ENCODE measurements at places on chromosomes 7 and 10.

DNA sequence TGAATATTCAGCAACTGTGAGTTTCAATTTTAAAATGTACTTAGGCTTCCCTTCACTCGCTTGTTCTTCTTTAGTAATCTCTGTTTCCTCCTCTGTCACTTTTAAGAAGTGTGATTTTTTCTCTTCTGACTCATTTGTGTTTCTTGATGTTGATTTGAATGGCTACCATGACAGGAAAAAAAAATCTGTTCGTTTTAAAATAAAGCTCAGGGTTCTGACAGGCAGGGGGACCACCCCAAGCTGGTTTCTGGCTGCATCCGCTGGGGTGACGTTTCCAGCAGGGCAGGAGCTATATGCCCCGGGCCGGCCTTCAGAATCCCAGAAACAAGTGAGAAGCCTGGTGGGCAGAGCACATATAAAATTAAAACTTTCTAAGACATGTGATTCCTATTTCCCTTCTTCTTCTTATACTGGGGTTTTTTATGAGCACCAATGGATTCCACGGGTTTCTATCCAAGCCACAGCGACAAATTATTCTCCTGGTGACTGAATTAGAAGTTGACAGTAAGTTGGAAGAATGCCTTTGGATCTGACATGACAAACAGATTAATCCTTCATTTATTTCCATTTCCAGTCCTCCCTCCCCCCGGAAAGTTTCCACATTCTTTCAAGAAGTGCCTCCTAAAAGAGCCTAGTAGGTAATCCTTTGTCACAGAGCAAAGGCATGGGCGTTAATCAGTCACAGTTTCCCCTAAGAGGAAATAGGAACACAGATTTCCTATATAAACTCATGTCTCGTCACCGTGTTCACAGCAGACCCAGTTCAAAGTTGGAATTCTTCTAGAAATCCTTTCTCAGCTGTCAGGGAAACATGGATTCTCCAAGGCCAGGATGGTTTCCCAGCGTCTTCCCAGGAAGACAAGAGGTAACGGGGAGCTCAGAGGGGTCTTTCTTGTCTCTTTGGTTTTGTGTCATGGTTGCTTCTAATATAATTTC lies 79.9 kb downstream of the PTPRE start:
- no peak for DNase-seq

DNA sequence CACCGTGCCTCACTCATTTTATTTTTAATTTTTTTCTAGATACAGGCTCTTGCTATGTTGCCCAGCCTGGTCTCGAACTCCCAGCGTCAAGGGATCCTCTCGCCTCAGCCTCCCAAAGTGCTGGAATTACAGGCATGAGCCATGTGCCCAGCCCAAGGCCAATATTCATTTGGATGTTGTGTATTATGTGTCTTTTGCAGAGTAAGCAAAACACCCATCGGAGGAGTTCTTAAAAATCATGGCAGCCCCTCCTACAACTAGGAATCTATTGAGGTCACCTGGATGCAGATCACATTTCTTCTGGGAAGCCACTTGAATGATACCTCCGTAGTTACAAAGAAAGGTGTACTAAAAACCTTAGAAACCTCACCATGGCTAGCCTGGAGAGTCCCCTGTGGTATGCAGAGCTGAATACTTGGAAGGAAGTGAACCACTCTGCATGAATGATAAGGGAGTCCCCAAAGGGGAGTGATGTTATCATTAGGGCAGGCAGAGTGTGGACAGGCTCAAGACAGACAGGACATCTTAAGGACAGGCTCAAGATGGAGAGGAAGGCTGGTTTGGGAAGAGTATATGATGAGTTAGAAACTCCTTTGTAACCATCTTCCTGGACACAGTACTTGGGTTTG lies 185.7 kb downstream of the TAX1BP1 start:
- no peak for DNase-seq

DNA sequence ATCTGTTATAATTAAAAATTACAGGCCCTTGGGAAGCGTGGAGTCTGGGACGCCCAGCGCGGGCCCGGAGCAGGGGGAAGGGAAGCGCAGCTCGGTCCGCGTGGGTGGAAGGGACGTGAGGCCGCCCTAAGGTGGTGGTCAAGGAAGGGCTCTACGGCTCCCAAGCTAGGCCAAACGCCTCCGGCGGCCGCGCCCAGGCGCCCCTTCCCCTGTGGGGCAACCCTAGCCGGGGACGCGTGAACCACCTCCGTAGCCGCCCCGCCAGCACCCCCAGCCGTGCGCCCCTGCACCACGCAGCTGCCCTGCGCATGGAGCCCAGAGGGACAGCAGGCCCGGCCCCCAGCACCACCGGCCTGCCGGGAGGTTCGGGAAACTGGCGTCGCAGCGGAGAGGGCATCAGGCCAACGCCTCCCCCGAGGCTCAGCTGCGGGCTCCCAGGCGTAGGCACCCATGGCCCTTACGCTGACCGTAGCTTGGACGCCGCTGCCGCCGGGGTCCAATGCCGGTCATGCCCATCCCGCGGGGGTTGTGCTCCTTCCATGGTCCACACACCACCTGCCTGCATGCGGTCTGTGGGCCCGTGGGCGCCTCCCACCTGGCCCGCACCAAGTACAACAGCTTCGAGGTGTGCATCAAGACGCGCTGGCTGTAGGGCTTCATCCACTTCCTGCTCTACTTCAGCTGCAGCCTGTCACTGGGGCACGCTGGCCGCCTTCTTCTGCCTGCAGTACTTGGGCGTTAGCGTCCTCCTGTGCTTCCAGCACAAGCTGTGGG lies 166.7 kb downstream of the SEPTIN7 start:
- DNase-seq, result no peak

DNA sequence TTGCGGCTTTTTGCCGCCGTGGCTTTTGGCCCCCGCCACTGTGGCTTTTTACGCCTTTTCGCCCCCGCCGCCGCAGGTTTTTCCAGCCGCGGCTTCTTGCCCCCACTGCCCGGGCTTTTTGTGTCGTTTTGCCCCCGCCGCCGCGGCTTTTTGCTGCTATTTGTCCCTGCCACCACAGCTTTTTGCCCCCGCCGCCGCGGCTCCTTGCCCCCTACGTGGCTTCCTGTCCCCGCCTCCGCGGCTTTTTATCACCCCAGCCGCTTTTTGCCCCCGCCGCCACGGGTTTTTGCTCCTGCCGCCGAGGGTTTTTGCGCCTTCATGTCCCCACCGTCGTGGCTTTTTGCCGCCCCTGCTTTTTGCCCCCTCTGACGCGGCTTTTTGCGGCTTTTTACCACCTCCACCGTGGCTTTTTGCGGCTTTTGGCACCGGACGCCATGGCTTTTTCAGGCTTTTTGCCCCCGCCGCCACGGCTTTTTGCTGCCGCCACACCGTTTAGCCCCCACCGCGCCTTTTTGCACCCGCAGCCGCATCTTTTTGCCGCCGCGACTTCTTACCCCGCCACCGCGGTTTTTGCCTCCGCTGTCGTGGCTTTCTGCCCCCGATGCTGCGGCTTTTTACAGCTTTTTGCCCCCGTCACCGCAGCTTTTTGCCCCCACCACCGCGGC lies 637.0 kb downstream of the ZNF716 start:
- DNase-seq, result no peak

GRCh38 chr10:90959826-90960225 lies 38.9 kb upstream of the ANKRD1 start:
- DNase-seq, result no peak

DNA sequence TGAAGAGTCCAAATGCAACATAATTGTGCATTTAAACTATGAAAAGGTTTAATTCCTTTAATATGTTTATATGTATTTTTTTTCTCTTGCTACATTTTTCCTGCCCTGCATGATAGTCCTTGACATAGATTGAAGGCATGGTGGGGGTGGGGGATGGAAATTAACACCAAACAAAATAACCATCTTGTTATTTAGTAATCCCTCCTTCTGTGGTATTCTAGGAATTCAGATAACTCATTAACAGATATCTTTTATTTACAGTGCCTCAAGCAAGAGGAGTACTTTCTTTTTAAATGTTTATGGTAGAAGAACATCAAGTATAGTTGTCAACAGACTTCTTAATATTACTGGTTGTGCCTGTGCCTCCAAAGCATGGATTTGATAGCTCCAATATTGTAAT lies 337.6 kb upstream of the SEMA3A start:
- DNase-seq, result no peak

DNA sequence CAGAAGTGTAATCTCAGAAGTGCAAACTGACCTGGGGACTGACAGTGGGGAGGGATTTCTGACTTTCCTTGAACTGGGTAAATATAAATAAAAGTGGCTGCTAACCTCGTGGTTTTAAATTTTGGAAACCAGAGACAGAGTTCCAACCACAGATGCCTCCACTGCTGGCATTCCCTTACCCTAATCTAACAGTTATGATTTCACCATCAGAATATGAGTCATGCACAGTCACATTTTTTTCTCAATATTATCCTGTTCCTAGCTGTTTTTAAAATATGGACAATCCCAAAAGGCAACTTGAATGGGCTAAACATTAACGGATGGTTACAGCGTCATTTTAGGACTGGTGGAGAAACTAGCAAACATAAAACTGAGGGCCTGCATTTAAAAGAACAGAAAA lies 264.3 kb upstream of the INHBA start:
- DNase-seq, result no peak

DNA sequence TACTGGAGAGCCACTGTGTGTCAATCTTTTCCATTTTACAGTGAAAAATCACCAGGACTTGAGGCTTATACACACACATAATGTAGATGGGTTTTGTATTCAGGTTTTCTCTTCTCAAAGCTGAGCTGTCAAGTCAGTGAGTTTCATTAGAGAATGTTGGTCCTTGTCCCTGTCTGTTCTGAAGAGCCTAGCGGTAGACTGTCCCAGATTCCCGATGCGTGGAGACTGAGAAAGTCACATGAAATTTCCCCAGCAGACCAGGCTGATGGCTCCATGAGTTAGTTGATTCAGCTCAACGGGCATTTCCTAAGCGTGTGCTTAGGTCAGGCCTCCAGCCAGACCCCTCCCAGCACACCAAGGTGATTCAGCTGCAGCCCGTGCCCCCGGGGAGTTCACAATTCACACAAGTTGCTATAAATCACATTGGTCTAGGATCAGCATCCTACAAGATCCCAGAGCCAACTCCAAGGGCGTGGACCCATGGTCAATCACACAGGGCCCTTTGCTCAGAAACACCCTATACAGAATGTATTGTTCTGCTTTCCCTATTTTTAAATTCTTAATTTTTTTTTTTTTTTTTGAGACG lies 17.2 kb downstream of the CHST15 start:
- DNase-seq, result no peak

DNA sequence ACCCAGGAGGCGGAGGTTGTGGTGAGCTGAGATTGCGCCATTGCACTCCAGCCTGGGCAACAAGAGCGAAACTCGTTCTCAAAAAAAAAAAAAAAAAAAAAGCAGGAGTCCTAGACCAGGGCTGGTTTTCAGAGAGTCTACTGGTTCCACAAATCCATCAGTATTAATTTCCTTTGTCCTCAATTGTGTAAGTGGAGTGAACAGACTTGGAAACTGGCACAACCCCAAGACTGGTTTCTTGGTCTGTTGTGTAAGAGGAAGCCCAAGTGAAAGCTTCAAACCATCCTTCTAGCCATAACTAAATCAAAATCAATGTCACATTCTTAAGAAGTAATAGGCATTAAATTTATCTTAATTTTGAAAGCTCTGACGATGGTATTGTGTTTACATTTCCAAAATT lies 213.6 kb downstream of the DGKI start:
- no peak for DNase-seq

- no peak for DNase-seq
These were observed 53.8 kb downstream of the PDGFA start for GRCh38 chr7:465710-466400.

DNA sequence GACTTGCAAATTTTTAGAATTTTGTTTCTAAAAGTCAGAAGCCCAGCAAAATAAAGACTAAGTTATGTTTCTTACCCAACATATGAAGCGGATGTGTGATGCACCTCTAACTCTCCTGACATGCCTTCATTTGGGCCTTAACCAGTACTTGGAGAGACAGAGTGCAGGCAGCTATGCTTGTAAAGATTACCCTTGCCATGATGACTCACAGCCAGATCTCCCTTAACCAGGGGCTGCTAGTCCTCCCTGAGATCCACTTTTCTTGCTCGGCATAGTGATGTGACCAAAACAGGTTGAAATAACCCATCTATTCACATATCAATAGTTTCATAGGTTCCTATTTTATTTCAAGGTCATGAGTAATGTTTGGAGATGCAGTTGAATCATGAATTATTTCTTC lies 43.6 kb downstream of the PPP1R3A start:
- DNase-seq, result no peak

DNA sequence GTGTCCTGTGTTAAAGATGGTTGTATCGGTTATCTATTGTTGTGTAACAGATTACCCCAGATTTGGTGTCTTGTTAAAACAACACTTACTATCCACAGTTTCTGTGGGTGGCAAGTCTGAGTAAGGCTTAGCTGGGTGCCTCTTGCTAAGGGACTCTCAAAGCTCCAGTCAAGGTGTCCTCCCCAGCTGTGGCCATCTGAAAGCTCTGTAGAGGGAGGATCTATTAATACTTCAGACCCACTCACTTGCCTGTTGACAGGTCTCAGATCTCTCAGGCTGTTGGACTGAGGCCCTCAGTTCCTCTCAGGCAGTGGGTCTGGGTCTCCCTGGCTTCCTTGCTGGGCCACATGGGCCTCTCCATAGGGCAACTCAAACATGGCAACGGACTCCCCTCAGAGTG lies 19.6 kb downstream of the ARID5B start:
- no peak for DNase-seq

GRCh38 chr7:116802746-116803152 lies 59.6 kb upstream of the CAPZA2 start:
- no peak for DNase-seq

GRCh38 chr10:100642295-100642994 lies 102.9 kb upstream of the PAX2 start:
- DNase-seq, result no peak

DNA sequence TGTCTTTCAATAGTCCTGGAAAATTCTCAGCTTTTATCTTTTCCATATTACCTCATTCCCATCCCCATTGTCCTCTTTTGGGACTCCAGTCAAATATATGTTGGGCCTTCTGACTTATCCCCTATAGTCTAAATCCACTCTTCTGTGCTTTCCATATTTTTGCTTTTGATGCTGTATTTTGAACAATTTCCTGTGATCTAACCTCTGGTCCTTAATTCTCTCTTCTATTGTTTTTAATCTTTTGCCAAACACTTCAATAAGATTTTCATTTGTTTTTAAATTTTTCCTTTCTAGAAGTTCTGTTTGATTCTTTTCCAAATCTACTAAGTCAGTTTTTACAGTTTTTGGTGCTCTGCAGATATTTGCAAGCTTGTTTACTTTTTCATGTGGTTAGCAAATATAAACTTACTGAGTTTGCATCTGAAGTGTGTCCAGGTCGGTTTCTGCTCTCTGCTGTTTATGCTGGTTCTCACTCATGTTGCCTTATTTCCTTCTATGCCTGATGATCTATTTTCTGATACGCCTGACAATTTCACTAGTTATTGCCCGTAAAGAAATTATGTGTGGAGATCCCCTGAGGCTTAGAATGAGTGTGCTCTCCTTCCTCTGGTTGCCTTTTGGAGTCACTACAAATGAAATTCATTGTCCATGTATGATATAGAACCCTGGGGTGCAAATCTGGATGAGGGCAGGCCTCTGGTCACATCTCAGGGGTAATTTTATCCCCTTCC lies 110.4 kb downstream of the RBM20 start:
- no peak for DNase-seq

- DNase-seq, result no peak
These were observed 272.2 kb upstream of the NEBL start for GRCh38 chr10:21169271-21169670.

- no peak for DNase-seq
These were observed 84.8 kb downstream of the ANLN start for GRCh38 chr7:36474283-36475010.

All from NCI-H2107 (cell line).